ENCODE measurements at places on chromosomes 13 and 19.

DNA sequence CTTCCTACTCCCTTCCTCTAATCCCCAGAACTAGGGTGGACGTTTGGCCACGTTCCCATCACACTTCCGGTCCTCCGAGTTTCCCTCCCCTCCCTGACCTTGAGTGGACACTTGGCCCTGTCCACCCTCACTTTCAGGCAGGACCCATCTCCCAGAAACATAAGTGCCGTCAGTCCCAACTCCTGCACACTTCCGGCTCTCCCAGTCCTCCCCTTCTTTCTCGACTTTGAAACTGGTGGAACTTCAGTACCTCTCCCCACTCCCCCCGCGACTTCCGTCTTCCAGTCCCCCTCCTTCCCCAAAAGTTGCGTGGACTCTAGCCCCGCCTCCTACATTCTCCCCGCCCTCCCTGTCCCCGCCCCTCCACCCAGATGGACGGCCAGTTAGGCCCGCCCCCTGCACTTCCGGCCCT, 278 bp upstream of the ZNF274 start:
- DNase-seq = no peak

DNA sequence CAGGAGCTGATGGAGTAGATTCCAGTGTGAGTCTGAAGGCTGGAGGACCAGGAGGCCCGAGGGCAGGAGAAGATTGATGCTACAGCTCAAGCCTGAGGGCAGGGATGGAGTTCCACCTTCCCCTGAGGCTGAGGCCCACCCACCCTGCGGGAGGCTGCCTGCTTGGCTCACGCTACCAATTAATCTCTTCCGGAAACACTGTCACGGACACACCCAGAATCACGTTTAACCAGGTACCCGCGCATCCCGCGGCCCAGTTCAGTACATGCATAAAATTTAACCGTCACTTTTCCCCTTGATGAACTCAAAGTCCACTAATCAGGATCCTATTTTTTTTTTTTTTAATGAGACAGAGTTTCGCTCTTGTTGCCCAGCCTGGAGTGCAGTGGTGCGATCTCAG, 5.2 kb upstream of the ZNF628 start:
- DNase-seq = no peak

- no peak for DNase-seq
These were observed 624.0 kb upstream of the GPC6 start for GRCh38 chr13:92602560-92602959.

GRCh38 chr19:47134545-47134944, 3.9 kb downstream of the SAE1 start:
- no peak for DNase-seq

Data from suprapubic skin (tissue), 4 donors.